ENCODE measurements at places on chromosomes 1 and 21. TPM values are rescaled to one million over a fixed set of nuclear protein-coding genes. Genes with fewer than 3 reads are reported as not detected.

Gene RIMKLA
- total RNA-seq = 0.71 TPM

Gene CCDC190
- total RNA-seq = 9.7 TPM

Gene RNU5D-1
- not detected for total RNA-seq

Gene ASTN1
- 7.8 TPM for total RNA-seq

Gene GPA33
- total RNA-seq = 0.04 TPM

Gene CCDC27
- not detected for total RNA-seq

Gene KCNA2
- total RNA-seq = 0.75 TPM

All from muscle of leg (tissue), 16 donors.